ENCODE measurements at places on chromosomes 16 and 17.

- no peak for DNase-seq
These were observed 350.2 kb downstream of the KIF2B start for GRCh38 chr17:54172985-54173316.

DNA sequence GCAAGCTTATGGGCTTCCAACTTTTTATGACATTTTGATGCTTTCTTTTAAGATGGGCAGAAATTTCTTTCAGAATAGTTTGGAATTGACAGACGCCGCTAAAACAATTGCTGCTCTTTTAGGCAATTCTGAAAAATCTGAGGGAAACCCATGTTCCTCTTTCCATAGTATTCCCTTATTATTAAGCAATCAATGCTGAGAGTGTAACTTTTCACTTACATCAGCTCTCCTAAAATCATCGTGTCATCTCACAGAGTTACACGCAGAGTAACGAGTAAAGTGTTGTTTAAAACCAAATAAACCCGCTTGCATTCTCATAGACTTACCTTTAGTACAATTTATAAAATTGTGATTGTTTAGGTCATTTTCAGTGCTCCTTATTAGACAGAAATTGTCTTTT, 150.6 kb downstream of the MAF start:
- DNase-seq, result no peak

GRCh38 chr17:5783269-5783668, 199.0 kb upstream of the NLRP1 start:
- no peak for DNase-seq

DNA sequence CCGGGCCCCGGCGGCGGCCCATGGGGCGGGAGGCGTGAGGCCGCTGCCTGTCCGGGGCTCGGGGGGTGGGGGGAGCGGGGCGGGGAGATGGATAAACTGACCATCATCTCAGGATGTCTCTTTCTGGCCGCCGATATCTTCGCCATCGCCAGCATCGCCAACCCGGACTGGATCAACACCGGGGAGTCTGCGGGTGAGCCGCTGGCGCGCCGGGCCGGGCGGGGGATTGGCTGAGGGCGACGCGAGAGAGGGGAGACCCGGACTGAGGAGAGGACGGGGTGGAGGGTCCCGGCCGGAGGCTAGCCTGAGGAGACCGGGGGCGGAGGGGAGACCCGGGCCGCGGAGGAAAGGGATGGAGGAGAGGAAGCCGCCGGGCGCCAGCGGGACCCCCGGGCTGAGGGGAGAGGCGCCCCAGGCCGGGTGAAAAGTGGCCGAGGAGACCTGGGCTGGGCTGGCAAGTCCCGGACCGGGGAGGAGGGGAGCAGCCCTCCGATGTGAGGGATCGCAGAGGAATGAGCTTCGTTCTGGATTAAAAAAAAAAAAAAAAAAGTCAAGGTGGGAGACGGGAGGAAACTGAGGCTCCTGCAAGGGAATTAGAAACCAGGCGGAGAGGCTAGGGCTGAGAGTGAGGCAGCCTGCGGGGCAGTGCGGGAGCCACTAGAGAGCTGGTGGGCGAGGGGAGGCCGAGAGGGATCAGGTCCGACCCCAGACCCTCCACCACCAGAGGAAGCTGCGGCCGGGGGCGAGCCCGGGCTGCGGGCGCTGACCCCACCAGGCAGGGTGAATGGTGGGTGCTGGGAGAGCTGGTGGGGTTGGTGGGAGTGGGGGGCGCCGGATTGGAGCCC, 526 bp downstream of the MOSMO start:
- no peak for DNase-seq

GRCh38 chr17:36523113-36523512, 11.6 kb downstream of the MYO19 start:
- DNase-seq, result no peak

GRCh38 chr17:65403626-65404025, 157.8 kb downstream of the AXIN2 start:
- DNase-seq, result no peak

DNA sequence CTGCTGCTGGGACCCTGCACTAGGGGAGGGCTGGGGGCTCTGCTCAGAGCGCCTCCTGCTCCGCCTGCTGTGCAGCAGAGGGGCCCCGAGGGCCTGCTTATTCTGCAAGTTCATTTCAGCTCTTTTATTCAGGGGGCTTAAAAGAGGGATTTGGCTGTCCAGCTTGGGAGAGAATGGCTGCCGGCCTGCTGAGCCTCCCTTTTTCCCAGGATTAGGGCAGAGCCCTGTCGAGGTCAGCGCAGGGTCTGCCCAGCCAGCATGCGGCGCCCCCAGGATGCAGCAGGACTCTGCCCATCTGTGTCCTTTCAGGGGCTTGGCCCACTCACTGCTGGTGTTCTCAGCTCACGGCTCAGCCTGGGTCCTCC, 1.1 kb downstream of the SMIM5 start:
- DNase-seq, result no peak

DNA sequence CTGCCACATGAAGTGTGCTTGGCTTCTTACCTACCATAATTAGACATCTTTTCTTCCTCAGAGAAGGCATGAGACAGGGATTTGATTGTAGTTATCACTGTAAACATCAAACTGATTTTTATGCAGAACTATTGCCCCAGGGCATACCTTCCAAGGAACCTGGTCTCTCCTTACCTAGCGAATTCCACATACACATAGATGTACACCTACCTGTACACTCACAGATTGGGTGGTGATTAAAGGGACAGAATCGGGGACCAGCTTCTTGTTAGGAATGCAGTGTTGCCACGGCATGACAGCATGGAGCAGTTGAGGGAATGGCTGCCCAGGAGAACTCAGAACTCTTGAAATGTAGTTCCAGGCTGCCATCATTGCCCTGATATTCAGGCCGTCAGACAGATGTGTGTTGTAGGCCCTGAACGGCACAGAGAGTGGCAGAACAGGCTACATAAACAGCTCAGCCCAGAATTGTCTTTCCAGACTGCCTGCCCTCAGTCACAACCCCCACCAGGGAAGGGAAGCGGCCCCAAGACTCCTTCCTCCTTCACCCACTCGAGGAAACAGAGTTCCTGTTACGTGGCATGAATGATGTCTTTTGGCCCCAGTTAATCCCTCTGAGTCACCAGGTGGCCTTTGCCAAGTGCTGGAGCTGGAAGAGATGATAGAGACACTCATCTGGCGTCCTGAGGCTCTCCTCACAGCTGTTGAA, 17.8 kb upstream of the NAGLU start:
- peak; percentile 96 for DNase-seq

DNA sequence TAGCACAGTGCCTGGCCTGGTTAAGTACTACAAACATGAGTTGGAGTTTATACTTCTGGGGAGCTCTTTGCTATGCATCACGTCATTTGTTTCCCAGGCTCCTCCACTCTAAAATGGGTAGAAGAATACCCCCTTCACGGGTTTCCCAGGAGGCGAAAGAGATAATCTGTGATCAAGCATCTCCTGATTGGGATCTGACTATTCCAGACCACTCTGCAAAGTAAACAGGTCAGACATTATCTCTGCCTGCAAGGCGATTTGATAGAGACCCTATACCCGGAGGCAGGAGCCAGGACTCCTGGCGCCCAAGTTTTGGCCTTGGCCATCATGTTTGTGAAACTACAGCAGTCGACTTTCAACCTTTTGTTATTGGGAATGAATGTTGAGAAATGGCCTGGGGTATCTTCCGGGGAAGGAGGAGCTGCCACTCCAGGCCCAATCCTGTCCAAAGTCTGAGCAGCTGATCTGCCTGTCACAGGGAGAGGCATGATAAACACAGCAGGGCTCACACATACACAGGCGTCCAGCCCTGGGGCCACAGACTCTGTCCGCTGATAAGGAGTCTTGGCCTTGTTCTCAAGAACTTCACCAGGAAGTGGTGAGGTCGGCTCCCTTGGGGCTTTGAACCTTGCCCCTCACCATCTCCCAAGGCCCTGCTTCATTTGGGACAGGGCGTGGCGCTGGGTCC, 199.9 kb downstream of the MAF start:
- no peak for DNase-seq

GRCh38 chr16:86016201-86016965, 117.4 kb downstream of the IRF8 start:
- peak; percentile 14 for DNase-seq

GRCh38 chr17:66379996-66380395, 77.6 kb downstream of the PRKCA start:
- no peak for DNase-seq

- no peak for DNase-seq
These were observed 11.9 kb downstream of the STAC2 start for GRCh38 chr17:39213852-39214251.

DNA sequence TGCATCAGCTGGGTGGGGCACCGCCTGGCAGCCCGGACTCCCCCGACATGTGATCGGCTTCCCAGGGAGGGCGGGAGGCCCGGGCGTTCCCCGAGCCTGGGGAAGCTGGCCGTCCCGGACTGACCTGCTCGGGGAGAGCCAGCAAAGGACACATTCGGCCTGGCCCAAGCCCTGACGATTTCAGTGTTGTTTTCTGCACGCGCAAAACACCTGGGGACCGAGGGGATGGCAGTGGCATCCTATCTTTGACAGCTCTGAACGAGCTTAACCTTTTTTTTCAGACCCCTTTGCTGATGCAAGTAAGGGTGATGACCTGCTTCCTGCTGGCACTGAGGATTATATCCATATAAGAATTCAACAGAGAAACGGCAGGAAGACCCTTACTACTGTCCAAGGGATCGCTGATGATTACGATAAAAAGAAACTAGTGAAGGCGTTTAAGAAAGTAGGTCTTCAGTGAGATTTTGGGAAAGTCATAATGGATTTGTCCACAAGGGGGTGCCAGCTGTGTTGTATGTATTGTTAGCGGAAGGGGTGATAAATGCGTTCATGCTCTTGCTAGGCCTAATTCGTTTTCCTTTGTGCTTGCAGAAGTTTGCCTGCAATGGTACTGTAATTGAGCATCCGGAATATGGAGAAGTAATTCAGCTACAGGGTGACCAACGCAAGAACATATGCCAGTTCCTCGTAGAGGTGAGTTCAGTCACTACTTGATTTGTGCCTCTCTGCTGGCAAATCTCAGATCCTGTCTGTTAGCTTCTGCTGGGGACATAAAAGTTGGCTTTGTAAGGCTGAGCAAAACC, 1.0 kb downstream of the EIF1 start:
- DNase-seq, result peak; percentile 45

DNA sequence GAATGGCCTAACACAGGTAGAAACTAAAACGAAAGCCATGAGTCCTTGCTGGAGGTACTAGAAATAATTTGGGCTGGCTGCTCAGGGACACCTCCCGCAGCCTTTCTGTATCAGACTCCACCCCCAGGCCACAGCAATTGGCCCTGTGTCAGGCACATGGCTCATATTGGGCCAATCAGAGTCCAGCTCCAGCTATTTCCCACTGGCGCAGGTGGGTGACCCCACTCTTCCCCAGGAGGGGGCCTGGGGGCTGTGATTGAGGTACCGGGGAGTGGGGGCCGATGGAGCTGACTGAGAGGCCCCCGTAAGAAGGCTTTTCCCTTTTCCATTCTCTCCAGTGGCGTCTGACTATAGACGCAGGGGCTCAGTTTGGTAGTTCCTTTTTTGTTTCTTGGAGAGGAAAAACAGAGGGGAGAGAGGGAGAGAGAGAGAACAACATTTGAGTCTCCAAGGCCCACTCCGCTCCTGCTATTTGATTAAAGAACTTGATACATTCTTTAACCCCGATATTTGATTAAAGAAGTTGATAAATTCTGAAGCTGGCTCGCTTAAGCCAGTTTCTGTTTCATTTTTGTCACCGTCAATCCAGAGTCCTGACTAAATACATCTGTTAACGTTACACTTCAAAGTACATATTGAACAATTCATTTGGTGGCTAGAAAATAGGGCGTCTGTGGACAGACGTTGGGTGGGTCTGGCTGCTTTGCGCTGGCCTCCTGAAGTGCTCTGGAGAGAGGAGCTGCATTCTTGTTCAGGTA, 26.3 kb downstream of the FOXL1 start:
- no peak for DNase-seq

- DNase-seq, result no peak
These were observed 10.3 kb upstream of the RNPS1 start for GRCh38 chr16:2278272-2278608.

DNA sequence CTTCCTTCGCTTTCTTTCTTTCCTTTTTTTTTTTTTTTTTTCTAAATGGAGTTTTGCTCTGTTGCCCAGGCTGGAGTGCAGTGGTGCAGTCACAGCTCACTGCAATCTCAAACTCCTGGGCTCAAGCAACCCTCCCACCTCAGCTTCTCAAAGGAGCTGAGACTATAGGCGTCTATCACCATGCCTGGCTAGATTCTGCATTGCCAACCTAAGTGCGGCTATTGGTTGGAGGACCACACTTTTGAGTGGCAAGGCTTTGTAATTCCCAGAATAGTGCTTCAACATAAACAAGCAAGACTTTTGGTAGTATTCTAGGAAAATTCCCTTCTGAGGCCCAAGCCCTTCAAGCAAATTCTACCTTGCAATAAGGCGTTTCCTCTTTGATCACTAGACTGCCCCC, 107.8 kb downstream of the YPEL2 start:
- DNase-seq, result no peak

DNA sequence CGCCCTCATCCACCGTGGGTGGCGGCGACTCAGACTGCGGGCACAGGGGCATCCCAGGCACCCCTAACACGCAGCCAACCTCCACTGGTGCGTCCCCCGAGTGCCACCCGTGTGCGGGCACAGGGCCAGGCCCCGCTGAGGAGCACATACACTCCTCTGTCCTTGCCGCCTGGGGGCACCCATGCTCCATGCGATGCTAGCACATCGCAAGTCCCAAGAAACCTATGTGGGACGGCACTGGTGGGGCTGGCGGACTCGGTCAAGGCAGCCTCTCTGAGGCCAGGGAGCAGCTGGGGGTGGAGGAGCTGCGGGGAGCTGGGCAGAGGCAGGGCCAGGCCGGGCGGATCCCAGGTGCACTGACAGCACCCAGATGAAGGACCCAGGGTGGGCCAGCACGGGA, 4.0 kb downstream of the ZNF598 start:
- no peak for DNase-seq

GRCh38 chr17:9457005-9457404, 118.6 kb downstream of the STX8 start:
- no peak for DNase-seq

DNA sequence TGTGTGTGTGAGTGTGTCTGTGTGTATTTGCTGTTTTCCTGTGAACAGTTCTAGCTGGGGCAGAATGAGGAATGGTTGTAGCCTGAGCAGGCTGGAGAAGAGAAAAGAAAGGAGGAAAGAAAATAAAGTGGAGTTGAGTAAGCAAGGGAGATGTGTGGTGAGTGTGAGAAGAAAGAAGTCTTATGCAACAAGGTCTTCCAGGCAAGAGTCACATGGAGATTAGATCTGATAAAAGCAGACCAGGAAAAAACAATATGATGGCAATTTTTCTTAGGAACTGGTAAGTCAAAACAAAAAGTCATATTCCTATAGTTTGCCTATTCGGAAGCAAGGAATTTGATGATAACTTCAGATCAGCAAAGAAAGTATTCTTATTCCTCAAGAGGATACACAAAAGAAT, 125.0 kb downstream of the HS3ST3A1 start:
- DNase-seq, result no peak

All from fibroblast of skin of left biceps (primary cell).